ENCODE measurements at places on chromosomes 4 and X.
A peak's percentile ranks its signal among the peaks of the same experiment; 100 is the strongest.

- DNase-seq, result peak; percentile 68
Observed at GRCh38 chr4:4334798-4335520, 44.9 kb downstream of the ZBTB49 start.

GRCh38 chrX:32126997-32127396 lies 1055.2 kb upstream of the FTHL17 start:
- no peak for DNase-seq

GRCh38 chrX:66731398-66731797 lies 92.5 kb upstream of the EDA2R start:
- DNase-seq, result peak; percentile 43

- DNase-seq, result no peak
Observed at GRCh38 chrX:39805825-39806224, 291.9 kb downstream of the BCOR start.

DNA sequence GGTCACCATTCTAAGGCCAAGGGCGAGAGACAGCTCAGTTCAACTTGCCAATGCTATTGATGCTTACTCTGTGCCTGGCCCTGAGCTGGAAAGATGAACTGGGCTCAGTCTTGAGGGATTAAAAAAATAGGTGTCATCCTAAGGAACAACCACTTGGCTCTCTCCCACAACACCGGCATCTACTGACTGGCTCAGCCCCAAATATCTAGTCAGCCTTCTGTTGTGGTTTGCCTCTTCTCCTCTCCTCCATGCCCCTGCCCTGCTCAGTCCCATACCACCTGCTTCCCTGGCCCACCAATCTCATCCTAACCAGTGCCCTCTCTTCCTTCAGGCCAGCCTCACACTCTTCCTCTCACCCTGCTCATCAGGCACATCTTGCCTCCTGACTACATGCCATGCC lies 29.6 kb downstream of the KDM5C start:
- DNase-seq, result no peak

Data from suppressor macrophage (primary cell).